ENCODE measurements at places on chromosomes 2 and 18.

- DNase-seq = peak; percentile 47
Measured at GRCh38 chr2:235343156-235343774, 150.6 kb upstream of the AGAP1 start.

- DNase-seq = peak; percentile 32
Measured at GRCh38 chr2:231387904-231388724, 7.4 kb upstream of the B3GNT7 start.

DNA sequence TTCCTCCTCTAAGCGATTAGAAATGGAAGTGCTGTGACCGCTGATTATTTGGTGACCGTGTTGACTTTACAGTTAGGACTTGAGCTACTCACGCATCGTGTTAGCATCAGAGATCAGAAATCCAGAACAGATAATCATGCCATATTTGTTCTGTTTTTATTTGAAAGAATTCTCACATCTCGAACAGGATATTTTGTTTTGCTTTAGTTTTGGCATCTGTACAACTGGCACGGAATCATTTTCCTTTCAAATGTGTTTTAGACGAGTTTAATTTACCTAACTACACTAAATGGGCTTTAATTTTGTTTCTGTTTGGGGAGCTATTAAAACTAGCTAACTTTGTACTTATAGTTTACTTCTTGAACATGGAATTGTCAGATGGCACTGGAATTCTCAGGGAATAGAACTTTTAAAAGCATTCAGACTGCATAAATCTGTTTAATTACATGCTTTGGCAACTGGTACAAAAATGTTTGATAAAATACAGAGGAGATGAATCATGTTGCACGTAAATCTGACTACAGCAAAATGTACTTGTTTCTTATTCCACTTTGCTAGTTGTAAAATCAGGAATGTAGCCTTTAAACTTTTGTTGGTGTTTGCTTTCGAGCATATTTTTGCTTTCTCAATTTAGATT lies 1.4 kb downstream of the ITPRID2 start:
- no peak for DNase-seq

DNA sequence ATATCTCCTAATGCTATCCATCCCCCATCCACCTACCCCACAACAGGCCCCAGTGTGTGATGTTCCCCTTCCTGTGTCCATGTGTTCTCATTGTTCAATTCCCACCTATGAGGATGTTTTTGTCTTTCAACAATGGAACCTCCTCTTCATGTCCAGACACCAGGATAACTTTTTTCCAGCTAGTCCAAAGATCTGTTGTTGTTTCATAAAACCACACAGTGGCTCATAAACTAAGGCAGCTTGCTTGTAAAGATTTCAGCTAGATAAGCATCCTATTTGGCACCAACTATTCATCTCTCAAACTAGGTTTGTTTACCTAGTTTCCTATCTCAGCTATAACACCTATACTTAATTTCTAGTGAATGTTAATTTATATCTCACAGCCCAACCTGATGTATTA lies 937.7 kb downstream of the TRIB2 start:
- DNase-seq = no peak

GRCh38 chr18:78728784-78729467 lies 250.7 kb upstream of the SALL3 start:
- no peak for DNase-seq

DNA sequence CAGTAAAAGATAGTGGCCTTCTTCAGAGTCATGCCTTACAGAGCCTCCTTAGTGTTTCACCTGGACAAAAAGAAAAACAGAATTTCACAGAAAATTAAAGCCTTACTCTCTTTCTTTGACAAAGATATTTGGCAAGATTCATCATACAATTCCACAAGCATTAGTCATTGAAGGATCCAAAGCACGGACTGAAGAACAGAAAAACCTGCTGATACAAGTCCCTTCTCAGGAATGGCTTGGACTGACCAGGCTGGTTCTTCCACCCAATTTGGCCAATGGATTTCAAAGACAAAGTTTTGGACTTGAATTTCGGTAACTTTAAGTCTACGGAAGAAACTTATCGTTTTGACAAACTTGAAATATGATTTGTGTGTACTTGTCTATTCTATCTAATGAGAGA lies 39.1 kb upstream of the GALNT3 start:
- peak; percentile 62 for DNase-seq

DNA sequence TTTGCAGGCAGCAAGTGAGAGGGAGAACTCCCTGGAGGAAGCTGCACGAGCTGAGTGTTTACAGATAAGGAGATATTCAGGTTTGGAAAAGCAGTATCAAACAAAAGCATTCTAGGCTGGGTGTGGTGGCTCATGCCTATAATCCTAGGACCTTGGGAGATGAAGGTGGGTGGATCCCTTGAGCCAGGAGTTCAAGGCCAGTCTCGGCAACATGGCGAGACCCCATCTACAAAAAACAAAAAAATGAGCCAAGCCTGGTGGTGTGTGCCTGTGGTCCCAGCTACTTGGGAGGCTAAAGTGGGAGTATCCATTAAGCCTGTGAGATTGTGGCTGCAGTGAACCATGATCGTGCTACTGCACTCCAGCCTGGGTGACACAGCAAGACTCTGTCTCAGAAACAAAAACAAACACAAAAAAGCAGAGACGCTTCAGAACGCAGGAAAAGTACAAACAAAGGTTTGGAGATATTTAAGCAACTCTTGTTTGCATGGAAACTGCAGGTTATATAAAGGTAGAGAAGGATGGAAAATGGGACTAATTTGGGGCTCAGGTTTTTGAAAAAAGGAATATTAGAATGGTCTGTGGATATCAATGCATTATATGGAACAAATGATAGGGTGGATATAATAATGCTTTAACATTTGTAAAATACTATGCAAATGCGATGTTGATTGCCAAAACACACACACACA lies 31.6 kb downstream of the MYCN start:
- no peak for DNase-seq

- DNase-seq = no peak
Measured at GRCh38 chr2:62478093-62478580, 27.9 kb downstream of the TMEM17 start.

GRCh38 chr2:163756588-163756987 lies 20.8 kb upstream of the FIGN start:
- no peak for DNase-seq

DNA sequence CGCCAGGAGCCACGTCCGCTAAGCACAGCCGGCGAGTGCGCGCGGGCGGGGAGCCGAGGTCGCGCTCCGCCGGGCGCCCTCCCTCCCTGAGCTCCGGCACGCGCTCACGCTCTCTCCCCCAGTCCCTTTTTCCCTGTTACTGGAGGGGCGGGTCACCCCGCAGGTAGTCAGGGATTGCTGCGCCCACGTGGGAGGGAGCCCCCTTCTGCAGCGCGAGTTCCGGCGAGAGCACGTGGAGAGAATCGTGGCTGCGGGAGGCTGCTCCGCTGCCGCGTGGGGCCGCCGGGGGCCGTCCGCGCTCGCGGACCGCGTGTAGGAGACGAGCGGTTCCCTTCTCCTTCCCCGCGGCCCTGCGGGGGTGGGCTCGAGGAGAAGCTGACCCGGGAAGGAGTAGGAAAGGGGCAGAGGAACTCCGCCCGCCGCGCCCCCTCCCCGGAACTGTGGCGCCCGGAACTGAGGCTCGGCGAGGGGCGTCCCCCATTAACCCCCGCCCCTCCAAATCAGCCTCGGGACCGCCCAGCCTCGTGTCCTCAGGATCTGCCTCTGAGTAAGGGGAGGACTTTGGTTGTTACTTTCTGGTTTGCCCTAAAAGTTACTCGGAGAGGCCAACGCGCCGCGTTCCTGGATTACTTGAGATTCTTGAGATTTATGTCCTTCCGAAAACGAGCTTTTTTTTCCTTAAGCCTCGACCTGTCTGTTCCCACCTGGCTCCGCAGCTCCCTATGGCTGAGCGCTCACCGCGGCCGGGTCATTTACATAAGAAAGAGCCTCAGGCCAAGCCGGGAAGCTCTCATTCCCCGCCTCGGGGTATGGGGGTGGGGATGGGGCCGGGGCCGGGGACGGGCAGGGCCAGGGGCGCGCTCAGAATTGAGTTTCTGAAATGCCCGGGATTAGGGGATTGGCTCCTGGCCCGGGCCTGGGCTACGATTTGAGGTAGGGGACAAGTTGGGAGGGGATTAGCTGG lies 1.1 kb downstream of the HK2 start:
- no peak for DNase-seq

DNA sequence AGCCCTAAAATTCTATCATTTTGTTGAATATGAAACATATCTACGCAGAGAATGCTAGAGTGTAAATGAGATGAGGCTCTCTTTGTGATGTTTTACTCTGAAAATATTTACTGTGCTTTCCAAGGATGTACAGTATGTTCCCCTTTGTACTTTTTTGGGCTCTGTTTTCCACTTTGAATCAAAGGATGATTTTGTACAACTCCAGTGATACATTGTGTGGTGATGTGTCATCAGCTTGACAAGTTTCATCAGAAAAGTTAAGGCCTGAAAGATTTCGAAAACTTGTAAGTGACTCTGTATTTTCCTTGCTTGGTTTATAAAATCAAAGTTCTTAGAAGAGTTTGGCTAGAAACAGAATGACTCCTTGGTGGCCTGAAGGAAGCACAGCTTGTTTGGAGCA lies 206.3 kb downstream of the LTBP1 start:
- peak; percentile 57 for DNase-seq

DNA sequence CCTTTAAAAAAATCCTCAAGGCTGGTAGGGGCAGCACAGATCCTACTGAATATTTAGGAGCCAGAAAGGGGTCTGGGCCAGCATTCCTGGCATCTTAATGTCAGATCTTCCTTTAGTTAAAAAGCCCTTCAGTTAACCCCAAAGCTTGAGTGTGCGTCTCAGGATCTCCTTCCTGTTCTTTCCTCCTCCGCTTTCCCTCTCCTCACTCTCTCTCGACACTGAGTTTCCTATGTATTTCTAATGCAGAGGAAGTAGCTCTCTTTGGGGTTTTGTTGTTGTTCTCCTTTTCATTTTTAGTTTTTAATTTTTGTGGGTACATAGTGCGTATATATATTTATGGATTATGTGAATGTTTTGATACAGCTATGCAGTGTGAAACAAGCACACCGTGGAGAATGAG lies 109.9 kb upstream of the COPS8 start:
- no peak for DNase-seq

DNA sequence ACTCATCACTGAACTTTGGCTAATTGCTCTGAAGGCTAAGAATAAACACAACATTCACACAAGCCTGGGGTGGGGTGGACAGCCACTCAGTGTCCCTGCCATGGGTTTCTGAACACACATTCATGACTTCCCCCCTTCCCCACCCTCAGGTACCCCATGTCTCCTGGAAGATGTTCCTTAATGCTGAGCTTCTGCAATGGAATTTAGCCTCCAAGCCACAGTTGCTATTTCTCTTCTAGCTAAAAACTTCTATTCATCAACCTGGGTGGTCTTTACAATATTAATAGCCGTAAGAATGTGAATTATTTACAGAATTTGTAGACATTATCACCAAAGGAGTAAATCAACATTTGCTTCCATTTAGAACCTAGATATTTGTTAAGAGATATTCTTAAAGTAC lies 175.1 kb downstream of the ACKR3 start:
- no peak for DNase-seq

- DNase-seq = peak; percentile 91
Measured at GRCh38 chr2:101617188-101617587, 80.3 kb upstream of the MAP4K4 start.

DNA sequence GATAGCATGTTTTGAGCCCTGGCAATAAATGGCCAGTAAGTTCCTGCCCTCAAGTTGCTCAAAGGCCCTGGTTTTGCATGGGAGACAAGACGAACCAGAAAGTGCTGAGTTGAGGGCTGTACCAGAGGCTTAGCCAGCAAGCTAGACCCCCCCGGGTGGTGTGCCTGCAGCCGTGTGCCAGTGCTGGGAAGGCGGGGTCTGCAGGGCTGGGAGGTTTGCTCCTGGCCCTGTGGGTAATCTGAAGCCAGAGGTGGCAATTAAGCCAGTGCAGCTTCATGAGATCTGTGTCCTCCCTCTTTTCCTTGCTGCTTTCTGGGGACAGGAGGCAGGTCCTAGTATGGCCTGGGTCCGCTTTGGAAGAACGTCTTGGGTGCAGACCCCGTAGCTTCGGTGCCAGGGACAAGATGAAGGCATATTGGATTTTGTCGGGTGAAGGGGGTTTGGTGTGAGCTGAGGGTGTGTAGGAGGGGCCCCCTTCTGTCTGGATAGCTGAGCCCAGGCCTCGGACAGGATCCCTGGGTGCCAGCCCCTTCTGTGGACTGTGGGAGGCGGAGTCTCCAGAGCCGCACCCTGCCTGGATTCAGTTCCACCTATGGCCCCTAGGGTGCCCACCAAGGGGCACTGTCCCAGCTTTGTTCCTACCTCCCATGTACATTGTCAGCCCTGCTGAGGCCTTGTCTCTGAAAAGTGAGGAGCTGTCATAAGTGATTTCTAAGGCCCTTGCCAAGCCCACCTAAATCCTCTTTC lies 15.6 kb downstream of the ATOH8 start:
- no peak for DNase-seq

- no peak for DNase-seq
Measured at GRCh38 chr2:153005071-153005730, 286.8 kb downstream of the ARL6IP6 start.

GRCh38 chr2:128439031-128439790 lies 120.5 kb upstream of the HS6ST1 start:
- DNase-seq = no peak
